ENCODE measurements at places on chromosomes 7 and 10.

DNA sequence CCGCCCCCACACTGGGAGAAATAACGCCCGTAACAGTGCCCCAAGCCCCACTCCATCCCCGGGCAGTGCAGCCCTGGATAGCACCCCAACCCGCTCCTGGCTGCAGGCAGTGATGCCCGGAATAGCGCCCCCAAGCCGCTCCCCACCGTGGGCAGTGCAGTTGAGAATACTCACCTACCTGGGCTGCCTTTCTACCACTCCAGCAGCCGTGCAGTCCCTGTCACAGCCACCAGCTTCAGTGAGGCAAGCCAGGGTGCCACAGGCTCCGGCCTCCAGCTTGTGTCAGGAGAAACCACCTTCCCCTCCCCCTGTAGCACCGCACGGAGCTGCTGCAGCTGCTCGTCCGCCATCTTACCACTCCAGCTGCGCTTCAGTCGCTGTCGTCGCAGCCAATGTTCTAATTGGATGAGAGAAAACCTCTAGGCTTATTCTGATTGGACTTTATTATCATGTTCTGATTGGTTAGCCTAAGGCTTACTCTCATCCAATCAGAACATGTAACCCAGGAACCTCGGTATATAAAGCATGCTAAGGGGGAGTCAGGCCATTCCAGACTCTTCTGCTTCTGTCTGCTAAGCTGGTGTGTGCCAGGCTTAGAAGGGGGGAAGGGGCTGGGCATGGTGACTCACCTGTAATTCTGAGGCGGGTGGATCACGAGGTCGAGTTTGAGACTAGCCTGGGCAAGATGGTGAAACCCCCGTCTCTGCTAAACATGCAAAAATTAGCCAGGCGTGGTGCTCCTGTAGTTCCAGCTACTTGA lies 53.2 kb upstream of the ZNF33B start:
- DNase-seq, result no peak

GRCh38 chr10:92848441-92849233 lies at the start of gene EXOC6:
Gene EXOC6, plus strand, starts transcription at chr10:92848520. Its CDS starts 14 bp downstream, at chr10:92848534.
- DNase-seq, result peak; percentile 78

DNA sequence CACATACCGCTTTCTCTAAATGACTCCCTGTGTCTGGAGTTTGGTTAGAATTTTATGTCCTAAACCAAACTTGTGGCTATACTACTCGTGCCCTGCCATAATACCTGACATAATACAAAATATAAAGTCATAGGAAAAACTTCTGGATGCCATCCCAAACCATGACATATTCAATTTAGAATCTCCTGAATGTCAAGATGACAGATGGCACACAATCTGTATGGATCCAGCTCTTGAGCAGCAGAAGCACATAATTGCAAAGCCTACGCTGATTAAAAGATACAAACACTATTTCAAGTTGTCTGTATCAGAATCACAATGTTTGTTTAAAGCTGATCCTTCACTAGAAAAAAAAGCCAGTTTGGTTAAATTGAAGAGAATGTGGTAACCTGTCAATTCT lies 22.4 kb upstream of the CDC14C start:
- no peak for DNase-seq

DNA sequence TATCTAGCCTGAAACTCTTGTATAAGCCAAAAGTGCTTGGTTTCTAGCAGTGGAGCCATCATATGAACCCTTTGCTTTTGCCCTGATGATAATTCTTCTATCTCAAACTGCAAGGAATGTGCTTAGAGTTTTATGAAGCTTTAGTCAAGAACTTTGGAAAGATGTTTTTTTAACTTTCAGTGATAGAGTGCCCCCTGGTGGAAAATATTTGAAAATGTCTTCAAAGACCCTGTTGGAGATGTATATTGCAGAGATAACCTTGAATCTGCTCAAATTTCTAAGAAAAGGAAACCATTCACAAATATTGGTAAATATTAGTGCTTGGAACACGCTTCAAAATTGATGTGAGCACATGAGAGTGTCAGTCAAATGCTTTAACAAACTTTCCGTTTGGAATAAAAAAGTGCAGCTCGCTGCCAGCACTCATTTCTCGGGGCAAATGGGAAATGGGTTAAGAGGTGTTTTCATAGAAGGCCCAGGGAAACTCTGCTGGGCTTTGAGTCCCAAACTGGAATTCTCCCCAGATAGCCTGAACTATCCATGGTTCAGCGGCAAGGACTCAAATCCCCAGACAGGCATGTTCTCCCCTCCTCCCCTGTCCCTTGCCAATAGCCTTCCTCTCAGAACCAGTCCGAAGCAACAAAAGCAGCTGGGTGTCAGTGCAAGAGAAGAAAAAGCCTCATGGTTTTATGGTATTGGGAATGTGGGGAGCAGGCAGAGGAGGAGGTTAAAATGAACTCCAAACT lies 129.3 kb downstream of the MYOF start:
- DNase-seq, result no peak

GRCh38 chr10:122549636-122550035 lies 10.9 kb upstream of the DMBT1 start:
- no peak for DNase-seq

DNA sequence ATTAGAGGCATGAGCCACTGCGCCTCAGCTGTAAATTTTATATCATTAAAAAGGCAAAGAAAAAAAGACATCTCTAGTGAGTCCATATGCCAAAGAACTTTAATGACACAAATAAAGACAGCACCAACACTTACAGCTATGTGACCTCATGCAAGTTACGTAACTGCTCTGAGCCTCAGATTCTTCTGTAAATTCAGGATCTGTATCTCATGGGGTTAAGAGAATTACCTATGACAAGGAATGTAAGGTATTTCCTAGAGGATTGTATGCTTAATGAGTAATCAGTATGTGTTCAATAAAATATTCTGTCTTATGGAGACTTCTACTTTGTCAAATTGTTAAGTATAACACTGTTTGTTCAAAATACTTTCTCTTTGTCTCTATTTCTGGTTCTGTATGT lies 274.0 kb upstream of the GLI3 start:
- no peak for DNase-seq

DNA sequence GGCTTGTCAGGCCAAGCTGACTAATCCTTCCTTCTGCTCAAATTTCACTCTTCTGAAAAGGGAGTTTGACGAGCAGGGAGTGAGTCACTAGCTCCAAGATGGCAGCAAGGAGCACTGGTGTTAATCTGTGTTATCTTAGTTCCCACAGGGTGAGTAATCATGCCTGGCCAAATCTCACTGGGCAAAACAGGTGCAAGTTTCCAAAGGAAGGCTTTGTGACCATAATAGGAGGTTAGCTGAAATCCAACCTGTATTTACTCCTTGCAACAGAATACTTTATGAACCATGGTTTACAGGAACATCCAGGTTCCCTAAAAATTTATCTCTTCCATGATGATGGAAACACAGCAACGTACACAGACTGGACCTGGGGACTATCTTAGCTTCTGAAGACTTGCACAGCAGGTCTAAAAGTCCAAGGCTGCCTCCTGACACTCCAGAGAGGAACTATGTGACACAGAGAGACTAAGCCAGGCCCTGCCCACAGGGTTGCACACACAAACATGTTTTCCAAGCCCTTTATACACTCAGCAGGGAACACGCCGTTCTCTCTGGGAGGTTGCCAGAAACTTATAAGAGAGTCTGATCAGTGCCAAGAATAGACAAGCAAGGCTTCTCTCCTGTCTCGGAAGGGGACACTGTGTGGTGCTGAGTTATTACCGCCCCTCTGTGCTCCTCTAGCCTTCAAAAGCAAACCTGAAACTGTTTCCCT lies 46.3 kb downstream of the PDK4 start:
- DNase-seq, result no peak

DNA sequence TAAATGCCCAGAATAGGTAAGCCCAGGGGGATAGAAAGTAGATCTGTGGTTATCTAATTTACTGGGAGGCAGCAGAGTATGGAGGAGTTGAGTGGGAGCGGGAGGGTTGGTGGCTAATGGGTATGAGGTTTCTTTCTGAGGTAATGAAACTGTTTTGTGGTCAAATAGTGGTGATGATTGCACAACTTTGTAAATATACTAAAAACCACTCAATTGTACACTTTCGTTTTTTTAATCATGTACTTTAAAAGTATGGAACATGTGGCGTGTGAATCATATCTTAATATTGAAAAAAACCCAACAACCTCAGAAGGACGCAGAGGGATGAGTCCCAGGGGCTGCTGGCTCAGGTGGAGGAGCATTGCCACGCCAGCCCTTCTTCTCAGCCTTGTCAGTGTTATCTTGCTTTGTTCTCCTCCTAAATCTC lies 118.1 kb downstream of the WDR11 start:
- no peak for DNase-seq

GRCh38 chr10:33715303-33715975 lies 381.0 kb upstream of the NRP1 start:
- DNase-seq, result no peak

DNA sequence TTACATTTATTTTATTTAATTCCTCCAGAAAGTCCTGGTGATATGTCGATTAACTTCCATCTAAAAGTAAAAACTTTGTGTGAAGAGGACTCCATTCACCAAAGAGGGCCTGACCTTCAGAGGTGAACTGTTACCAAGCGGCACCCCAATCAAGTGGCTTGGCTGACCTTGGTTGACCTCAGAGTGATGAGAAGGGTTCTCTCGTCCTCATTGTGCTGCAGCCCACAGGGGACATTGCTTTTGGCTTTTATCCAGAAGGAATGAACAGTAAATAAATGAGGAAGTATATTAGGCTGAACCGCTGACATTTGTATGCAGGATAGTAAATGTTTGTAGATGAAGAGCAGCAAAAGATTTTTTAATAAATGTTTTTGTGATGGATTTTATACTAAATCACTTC lies 172.4 kb upstream of the MKI67 start:
- DNase-seq, result no peak

DNA sequence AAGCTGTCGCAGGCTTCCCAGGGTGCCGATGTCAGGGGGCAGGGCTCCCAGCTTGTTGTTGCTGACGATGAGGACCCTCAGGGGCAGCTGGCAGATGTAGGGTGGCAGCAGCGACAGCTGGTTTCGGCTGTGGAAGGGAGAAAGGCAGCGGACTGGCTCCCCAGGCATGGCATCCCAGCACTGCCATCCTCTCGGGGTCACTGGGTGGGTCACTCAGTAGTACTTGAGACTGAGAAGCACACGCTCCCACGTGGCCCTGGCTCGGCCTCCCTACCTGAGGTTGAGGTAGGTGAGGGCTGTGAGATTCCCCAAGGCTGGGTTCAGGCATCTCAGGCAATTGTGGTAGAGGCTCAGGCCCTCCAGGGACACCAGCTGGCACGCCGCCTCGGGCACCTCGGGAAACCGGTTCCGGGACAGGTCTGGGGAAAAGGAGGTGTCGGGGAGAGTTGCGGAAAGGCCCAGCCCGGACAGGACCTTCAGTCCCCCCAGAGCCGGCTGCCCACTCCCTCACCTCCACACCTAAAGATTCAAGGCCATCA lies 3.8 kb downstream of the LRCH4 start:
- no peak for DNase-seq

GRCh38 chr7:35250452-35250851 lies 3.4 kb downstream of the TBX20 start:
- no peak for DNase-seq

GRCh38 chr10:126833542-126833941 lies 71.7 kb upstream of the DOCK1 start:
- DNase-seq, result no peak

All from central memory CD8-positive, alpha-beta T cell (primary cell).